HS-5 (cell line): ENCODE measurements at places on chromosomes 4 and X.

- no peak for DNase-seq
These were observed 28.1 kb downstream of the SLC16A2 start for GRCh38 chrX:74449322-74449936.

DNA sequence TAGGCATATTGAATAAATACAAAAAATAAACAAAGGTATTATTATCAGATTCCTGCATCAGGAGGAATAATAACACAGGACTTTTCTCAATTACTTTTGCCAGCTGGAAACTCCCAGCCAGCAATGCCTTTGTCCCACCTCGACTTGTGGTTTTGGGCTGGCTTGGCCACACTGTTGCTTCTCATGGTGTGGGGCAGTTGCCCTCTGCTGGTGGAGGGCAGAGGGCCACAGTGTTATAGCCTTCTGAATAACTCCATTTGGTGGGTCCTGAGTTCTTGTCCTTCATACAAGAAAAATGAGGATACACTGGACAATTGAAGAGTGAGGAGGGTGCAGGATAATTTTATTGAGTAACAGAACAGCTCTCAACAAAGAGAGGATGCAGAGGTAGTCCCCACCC lies 1206.0 kb upstream of the ADGRL3 start:
- DNase-seq: no peak

- no peak for DNase-seq
These were observed 227.6 kb downstream of the GALNTL6 start for GRCh38 chr4:172040766-172041165.

DNA sequence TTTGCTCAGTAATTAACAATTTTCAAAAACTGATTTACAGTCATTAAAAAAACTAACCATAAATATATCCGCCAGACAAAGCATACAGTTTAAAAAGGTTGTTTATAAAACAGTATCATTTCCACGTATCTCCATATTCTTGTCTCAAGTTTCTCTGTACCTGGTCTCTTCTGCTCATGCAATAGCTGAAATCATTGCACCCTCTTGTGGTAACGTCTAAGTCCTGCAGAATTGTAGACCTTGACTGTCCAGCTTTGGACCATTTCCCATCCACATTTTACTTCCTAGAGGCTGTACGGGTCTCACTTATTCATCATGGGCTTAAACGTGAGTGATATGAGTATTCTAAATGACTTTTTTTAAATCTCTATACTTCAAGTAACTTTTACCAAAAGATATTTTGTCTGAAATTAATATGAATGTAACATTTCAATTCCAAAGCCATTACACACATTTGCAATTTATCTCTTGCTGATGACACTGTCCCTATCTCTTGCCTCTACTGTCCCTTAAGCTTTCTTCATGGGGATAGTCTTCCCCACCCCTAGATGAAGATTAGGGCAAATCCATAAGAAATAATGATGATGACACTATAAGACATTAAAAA lies 118.5 kb downstream of the BTC start:
- no peak for DNase-seq

- no peak for DNase-seq
These were observed 26.7 kb upstream of the SLC2A9 start for GRCh38 chr4:10047967-10048366.

- no peak for DNase-seq
These were observed 216.3 kb downstream of the ADAMTS3 start for GRCh38 chr4:72352711-72353110.

GRCh38 chr4:129113919-129114318 lies 18.0 kb downstream of the C4orf33 start:
- DNase-seq: no peak

DNA sequence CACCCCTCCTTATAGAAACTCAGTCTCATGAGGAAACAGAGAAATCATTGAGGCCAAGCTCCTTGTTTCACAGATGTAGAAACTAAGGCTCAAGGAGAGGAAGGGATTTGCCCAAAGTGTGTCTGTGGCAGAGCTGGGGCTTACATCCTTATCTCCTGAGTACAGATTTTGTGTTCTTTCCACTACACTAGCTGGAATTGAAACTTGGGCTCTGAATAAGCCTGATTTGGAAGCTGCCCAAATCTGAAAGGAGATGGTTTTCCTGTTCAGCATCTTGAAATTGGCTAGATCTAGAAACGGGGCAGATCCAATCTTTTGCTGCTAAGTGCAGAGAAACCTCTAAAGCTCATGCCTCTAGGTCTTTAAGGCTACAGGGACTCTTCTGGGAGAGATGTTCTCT lies 24.3 kb downstream of the AWAT2 start:
- DNase-seq: no peak

DNA sequence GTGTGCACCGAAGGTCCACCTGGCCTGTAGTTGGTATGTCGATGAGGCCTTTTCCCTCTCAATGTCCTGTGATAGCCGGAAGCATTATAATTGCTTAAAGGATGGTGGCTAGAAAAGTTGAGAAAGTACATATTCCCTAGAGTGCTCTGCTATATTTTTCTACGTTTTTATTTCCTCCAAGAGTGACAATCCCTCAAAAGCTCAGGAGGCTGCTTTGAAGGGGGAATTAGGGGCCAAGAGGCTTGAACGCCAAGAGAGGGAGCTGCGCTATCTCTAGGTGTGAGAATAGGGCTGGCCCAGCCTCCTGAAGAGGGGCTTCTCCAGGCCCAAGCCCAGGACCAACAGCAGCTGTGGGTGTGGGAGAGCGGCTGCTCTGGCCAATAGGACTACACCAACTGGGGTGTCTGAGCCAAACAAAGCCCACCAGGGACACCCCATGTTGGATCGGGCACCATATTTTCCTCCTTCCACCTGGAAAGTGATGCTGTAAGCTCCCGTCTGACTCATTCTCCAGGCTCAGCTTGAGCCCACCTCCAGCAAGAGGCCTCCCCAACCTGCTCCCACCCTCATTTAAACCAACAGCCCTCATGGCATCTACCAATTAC lies 124.0 kb downstream of the IRF2 start:
- DNase-seq: no peak
